Stimulated activated CD4-positive, alpha-beta T cell treated with anti-CD3 and anti-CD28 coated beads, Interleukin-4, amount 100 ng/mL, for 4 hours (primary cell): ENCODE measurements at places on chromosomes 3 and 15.
A peak's percentile ranks its signal among the peaks of the same experiment; 100 is the strongest.

DNA sequence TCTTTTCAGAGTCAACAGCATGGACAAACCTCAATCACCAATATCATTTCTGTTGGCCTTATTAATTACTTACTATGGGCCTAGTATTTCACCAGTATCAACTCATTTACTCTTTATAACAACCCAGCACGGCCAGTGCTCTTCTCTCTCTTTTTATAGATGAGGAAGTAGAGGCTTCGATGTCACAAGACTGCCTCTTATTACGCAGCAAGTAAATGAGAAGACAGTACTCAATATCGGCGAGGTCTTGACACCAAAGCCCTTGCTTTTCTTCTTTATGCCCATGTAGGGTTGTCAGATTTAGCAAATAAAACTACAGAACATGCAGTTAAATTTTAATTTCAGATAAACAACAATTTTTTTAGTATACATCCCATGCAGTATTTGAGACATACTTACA lies 99.0 kb upstream of the KCNMB2 start:
- no peak for DNase-seq

DNA sequence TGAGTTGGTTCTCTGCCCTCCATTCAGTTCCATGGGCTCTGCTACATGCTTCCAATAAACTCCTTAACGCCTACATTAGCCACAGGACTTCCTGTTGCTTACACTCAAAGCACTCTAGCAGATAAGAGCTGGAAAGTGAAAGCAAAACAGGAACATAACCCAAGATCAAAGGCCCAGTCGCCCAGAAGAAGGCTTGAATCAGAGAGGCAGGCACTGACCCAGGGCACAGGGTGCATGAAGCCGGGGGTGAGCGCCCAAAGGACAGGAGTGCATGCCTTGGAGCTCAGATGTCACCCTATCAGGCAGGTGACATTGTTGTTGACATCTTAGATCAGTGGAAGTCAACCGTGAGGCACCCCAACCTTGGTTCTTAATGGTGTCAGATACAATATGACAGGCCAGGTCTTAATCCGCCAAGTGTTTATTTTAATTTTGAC lies 235.1 kb downstream of the UACA start:
- peak; percentile 35 for DNase-seq

DNA sequence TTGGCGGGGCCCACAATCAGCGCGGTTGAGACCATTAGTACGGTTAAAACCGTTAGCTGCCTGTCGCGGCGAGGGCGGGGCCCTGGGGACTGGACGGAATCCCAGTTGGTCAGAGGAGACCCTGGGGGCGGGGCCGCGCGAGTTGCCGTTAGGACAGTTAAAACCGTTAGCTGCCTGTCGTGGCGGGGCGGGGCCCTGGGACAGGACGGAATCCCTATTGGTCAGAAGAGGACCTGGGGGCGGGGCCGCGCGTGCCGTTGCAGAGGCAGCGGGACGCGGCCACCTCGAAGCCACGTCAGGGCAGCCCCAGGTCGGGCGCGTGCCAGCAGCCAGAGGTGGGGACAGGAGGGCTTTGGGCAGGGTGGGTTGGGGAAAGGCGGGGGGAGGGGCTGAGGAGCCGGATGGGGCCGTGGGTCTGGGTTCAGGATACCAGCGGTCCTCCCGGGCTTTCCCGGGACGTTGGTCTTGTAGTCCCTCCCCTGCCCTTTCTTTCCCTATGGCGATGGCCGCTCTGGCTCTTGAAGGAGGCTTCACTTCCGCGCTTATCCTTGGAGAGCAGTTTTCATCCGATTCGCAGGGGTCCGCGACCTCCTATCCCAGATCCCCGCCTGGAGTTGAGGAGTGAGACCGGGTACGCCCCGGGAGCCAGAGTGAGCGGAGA lies 28.0 kb downstream of the KLHDC8B start:
- no peak for DNase-seq

DNA sequence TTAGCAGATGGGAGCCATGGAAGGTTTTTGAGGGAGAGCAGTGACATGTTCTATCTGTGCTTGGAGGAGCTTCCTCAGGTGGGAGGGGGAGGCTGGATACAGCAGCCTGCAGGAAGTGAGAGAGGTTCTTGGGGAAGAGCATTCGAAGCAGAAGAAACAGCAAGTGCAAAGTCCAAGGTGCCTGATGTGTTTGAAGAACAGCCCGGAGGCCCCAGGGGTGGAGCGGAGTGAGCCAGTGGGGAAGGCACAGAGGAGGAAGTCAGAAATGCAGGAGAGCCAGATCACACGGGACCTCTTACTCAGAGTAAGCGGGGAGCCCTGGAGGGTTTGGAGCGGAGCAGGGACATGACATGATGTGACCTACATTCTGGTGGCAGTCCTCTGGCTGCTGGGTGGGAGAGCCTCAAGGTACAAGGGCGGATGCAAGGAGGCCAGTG lies 10.8 kb downstream of the ITGA11 start:
- no peak for DNase-seq

DNA sequence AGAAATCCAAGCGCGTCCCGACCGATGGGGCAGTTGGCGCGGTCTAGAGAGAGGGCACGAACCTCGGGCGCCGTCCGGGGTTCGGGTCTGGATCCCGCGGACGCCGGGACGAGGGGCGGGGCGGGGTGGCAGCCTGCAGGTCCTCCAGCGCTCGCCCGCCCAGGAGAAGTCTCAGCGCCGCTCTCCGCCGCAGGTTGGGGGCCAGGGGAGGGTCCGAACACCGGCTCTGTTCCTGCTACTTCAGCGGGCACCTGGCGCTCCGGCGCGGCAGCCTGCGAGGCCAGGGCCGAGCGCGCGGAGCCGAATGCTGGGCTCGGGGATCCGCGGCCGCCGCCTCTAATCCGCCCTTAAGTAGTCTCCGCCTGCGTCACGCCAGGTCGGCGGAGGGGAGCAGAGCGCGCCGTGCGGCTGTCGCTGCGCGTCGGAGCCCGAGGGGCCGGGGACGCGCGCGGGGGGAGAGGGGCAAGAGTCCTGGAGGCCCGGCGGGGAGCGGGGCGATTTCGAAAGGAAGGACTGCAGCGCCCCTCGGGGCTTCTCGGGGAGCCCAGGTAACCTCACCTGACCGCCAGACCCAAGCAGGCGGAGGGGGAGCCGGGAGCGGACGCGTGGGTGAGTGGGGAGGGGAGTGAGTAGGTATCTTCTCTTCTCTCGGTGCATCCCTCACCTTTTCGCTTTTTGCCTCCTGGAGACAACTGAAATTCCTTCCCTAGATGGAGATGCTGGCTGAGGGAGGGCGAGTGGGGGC lies at the start of gene GJD2:
GJD2 (minus strand) TSS at position 325 of the 745 bp plus-strand sequence. CDS start 510 bp downstream, outside the sequence.
- DNase-seq: no peak
